ENCODE measurements at places on chromosomes 3 and 15.
A peak's percentile ranks its signal among the peaks of the same experiment; 100 is the strongest.

- no peak for DNase-seq
These were observed 58.2 kb downstream of the KLHL6 start for GRCh38 chr3:183497313-183497712.

GRCh38 chr3:190739641-190740185 lies 122.8 kb downstream of the GMNC start:
- no peak for DNase-seq

GRCh38 chr3:25683882-25684281 lies 19.2 kb upstream of the TOP2B start:
- no peak for DNase-seq

GRCh38 chr3:160765211-160765610 lies 9.2 kb downstream of the PPM1L start:
- DNase-seq = no peak

DNA sequence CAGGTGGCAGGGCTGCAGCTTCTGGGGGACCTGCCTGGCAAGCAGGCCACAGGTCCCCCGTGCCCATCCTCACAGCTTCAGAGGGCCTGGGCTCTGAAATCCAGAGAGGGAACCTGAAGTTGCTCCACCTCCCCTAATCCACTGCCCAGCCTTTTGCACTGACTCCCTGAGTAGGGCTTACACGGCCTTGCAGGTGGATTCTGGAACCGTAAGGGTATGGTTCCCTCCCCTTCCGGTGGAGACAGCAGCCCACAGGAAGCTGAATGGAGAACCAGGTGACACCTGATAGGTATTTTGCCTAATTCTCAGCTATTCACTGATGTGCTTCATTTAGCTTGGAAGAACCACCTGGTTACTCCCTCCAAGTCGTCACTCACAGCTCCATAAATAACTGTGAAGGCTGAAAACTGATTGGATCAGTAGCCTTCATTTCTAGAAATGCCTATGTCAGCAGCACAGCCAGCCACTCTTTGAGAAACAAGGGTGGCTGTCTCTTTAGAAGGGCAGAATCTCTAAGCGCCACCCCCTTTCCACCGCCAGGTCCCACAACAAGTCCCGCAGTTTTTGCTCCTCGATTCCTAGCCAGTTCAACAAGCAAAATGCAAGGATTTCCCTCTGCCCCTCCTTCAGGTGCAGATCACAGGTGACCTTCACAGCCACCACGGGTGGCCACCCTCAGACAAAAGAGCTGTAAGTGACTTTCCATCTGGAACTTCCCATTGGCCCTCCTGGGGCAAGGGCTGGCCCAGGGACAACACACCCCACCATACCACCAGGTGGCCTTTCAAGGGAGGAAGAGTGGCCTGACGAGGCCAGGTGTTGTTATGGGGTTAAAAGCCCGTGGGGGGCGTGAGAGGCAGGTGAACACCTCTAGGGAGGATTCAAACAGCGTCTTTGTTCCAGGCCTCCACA lies 112.9 kb downstream of the SEC22A start:
- DNase-seq = no peak

- no peak for DNase-seq
These were observed 554.4 kb downstream of the IGSF11 start for GRCh38 chr3:118480101-118480860.

- DNase-seq = no peak
These were observed 148.4 kb upstream of the ATP11B start for GRCh38 chr3:182644790-182645433.

- peak; percentile 67 for DNase-seq
These were observed 9.2 kb upstream of the MME start for GRCh38 chr3:155070932-155071387.

GRCh38 chr3:193236599-193236998 lies 4.4 kb upstream of the PLAAT1 start:
- no peak for DNase-seq

GRCh38 chr15:80567721-80568157 lies 127.4 kb upstream of the ABHD17C start:
- DNase-seq = peak; percentile 59

- DNase-seq = no peak
These were observed 165.3 kb downstream of the CHSY1 start for GRCh38 chr15:101086394-101087171.

GRCh38 chr3:128835096-128835495 lies 44.3 kb upstream of the ACAD9 start:
- no peak for DNase-seq

GRCh38 chr3:55369141-55369847 lies 117.8 kb downstream of the WNT5A start:
- no peak for DNase-seq

- no peak for DNase-seq
These were observed 104.9 kb upstream of the NEDD4 start for GRCh38 chr15:56098195-56098863.

Measured in RCC 7860 (cell line).